Right ventricle myocardium inferior (tissue), 1 donor: ENCODE measurements at places on chromosomes 4 and X. TPM values are rescaled to one million over a fixed set of nuclear protein-coding genes. Genes with fewer than 3 reads are reported as not detected.

The ALAS2 gene
- total RNA-seq: 0.68 TPM

The BEND2 gene
- total RNA-seq: not detected

The ZCCHC4 gene
- 9.3 TPM for total RNA-seq

The SLITRK2 gene
- 0.35 TPM for total RNA-seq

The RHOXF2 gene
- total RNA-seq: not detected

The RAB9A gene
- total RNA-seq: 20.7 TPM

The WAS gene
- 4.4 TPM for total RNA-seq

The RHOH gene
- total RNA-seq: 0.54 TPM

The XAGE2 gene
- not detected for total RNA-seq

The PRR32 gene
- total RNA-seq: 0.57 TPM

The RCHY1 gene
- total RNA-seq: 48.9 TPM

The TRIM75 gene
- total RNA-seq: not detected

The MAOA gene
- total RNA-seq: 102 TPM

The GPC4 gene
- total RNA-seq: 9.9 TPM

The SSX1 gene
- not detected for total RNA-seq

The TKTL1 gene
- 13.0 TPM for total RNA-seq

The FRAS1 gene
- total RNA-seq: 2.2 TPM

The NOA1 gene
- 11.5 TPM for total RNA-seq

The ADAM29 gene
- total RNA-seq: not detected

The VCX3B gene
- not detected for total RNA-seq

The COX18 gene
- 14.9 TPM for total RNA-seq

The FAM47A gene
- not detected for total RNA-seq

The RNF175 gene
- total RNA-seq: 0.30 TPM

The VEGFD gene
- 23.5 TPM for total RNA-seq
